NCI-H460 (cell line): ENCODE measurements at places on chromosomes 4 and X. TPM values are rescaled to one million over a fixed set of nuclear protein-coding genes. Genes with fewer than 3 reads are reported as not detected.

Gene HMGB3
- 64.2 and 93.1 TPM in 2 replicates for total RNA-seq

Gene DDX53
- not detected in 2 replicates for total RNA-seq

Gene OPN1MW
- total RNA-seq = not detected in 2 replicates

Gene BANK1
- total RNA-seq = 0.05 and 0.12 TPM in 2 replicates

Gene TBX22
- not detected in 2 replicates for total RNA-seq

Gene RAB28
- 10.8 and 17.2 TPM in 2 replicates for total RNA-seq

Gene VSIG4
- not detected in 2 replicates for total RNA-seq

Gene EXOC1L
- not detected in 2 replicates for total RNA-seq

Gene MAGEA2
- not detected in 2 replicates for total RNA-seq

Gene CRMP1
- total RNA-seq = 0.07 and 0.20 TPM in 2 replicates

Gene MYOZ2
- total RNA-seq = not detected in 2 replicates

Gene GABRG1
- 0.84 and 0.92 TPM in 2 replicates for total RNA-seq

- peak; percentile 67 for DNase-seq
These were observed 93.6 kb upstream of the MYOZ2 start for GRCh38 chr4:119041951-119042560.

GRCh38 chrX:153549807-153550206 is 32.4 kb downstream of the ATP2B3 start:
- DNase-seq = no peak

GRCh38 chrX:150504397-150505182 is 63.8 kb upstream of the MTM1 start:
- DNase-seq = no peak

DNA sequence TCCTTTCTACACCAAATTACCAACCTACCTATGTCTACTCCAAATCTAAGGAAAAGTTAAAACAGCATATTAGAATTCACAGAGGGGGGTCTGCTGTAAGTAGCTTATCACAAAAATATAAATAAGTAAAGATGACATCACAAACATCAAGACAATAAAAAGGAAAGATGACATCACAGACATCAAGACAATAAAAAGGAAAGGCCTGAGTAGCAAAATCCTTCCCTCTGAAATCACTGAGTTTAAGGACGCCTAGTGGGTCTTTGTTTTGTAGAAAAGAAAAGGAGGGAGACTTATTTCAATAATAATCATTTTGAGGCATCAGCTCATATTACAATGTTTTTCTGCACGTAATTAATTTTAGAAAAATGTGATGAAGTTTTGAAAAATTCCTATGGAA is 707.0 kb upstream of the GRID2 start:
- no peak for DNase-seq

DNA sequence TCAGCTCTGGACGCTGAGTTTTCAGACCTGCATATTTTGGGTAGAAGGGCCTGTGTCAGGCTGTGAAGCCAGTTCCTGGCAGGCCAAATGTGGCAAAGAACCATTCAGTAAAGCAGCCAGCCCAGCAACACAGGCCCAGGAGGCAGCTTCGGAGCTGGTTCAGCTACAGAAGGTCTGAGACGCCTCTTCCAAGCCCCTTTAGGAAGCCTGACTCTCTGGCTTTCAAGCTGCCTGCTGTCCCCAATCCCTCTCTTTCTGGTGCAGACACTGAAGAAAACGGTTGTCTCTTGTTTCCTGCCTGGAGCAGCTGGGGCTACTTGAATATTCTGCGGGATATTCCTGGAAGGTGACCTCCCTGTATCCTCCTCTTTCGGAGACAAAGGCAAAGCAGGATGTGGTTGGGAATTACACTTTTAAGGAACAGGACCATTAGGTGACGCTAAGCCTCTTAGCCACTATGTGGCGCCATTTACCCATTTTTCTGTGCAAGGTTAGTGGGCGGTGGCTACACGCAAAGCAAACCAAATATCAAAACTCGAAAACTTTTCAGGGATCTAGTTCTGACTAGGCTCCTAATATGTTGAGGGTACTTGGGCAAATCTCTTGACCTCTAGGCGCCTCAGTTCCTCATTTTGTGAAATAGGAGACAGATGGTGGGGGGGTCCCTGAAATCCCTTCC is 47.2 kb upstream of the LAS1L start:
- peak; percentile 66 for DNase-seq

DNA sequence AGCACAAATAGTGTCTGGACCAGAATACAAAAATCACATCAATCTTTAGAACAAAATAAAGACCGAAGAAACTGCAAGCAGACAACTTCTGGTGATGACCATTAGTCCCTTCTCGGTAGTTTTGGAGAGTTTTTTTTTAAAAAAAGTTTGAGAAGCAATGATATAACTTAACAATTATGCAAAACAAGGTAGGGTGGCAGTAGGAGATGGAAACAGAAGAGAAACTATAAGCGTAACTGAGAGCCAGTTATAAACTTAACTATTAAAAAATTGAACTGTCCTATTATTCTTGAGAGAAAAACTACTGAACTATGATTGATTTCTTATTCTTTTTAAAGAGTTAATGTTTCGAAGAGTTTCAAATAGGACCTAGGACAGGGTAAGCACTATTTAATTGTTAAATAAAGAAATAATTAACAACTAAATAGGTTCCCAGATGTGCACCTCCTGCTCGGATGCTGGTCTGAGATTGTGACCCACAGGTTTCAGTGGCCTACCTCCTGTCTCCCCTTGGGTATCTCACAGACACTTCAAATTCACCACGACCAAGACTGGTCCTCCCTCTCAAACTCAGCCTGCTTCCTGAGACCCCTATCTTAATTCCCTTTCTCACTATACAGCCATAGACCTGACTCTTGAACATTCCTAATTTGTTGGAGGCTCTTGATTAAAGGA is 81.3 kb downstream of the LEF1 start:
- no peak for DNase-seq

GRCh38 chrX:11185861-11186260 is 74.7 kb downstream of the HCCS start:
- no peak for DNase-seq

DNA sequence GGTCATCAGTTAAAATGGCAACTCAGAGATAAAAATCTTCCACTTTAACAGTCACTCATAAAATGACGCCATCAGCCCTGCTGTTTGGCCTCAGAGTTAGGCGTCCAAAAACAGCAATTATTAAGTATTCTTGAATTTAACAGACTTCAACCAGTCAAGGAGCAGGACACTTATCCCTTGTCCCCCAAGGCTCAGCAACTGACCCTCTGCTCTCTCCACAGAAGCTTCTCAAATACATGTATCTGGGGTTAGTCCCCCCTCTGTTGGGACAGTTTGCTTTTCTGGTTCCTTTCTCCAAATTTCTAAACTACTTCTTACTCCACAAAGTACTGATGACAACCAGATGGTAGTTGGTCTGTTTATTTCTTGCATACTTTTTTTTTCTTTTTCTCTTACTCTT is 54.4 kb downstream of the SOD3 start:
- no peak for DNase-seq

- no peak for DNase-seq
These were observed 30.0 kb upstream of the SLC9A7 start for GRCh38 chrX:46788902-46789301.

DNA sequence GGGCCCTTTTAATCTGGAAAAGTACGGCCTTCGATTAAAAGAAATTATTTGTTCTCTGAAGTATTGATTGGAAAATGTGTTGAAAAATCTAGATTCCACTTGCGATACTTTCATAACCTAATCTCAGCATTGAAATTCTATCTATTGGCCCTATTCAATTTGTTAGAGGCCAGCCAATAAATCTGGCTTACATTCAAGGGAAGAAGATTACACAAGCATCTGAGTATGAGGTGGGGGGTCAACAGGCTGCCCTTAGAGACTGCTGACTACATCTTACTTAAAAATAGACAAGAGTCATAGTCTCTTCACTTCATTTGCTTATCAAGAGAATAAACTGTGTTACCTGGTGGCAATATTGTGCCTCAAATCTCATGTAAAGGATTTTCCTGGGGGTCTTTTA is 248.0 kb upstream of the KCNIP4 start:
- no peak for DNase-seq

DNA sequence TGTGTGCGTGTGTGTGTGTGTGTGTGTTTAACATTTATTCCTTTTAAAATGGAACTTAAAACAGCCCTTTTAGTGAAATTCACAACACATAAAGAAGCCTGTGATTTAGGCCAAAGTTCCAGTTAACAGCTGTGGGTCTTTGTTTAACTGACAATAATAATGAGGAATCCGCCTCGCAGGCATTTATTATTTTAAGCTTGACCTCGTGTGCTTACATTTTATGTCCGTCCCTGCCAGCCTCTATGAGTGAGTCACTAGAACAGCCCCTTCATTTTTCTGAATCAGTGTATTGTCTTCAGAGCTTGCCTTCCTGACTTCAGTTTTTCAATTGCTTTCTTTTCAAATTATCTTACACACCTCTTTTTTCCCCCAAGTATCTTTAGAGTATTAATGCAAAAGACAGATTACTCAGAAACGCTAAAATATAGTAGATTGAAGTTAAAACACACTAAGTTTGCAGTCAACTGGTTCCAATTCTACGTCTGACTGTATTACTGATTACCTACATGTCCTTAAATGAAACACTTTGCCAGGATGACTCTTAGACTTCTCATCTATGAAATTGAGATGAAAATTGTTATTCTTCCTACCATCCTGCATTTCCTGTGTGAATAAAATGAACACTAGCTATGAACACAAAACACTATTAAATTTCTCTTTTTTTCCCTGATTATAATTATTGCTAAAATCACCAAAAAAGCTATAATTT is 319.6 kb upstream of the HS3ST1 start:
- no peak for DNase-seq

- peak; percentile 35 for DNase-seq
These were observed 3.5 kb upstream of the SLIT2 start for GRCh38 chr4:20248155-20248558.

DNA sequence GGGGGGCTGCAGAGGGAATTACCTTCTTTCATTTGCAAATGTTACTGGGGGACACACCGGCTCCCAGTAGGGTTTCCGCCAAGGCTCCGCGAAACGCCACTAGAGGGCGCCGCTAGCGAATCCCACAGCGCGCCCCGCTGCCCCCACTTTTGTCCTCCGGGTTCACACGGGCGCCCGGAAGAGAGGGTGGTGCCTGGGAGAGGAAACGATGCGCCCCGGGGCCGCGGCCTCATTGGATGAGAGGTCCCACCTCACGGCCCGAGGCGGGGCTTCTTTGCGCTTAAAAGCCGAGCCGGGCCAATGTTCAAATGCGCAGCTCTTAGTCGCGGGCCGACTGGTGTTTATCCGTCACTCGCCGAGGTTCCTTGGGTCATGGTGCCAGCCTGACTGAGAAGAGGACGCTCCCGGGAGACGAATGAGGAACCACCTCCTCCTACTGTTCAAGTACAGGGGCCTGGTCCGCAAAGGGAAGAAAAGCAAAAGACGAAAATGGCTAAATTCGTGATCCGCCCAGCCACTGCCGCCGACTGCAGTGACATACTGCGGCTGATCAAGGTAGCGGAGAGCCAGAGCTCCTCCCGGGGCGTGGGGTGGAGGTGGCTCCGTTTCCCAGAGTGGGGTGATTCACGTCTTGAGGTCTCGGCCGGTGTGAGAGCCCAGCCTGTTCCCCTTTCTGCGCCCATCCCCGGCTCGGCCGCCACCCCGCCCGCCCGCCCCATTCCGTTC is at the start of gene SAT1:
TSS of gene SAT1 (plus strand) at position 311 of the 726 bp plus-strand sequence. CDS start at position 490, 179 bp downstream.
- peak; percentile 97 for DNase-seq

GRCh38 chrX:19162851-19163250 is 40.6 kb upstream of the ADGRG2 start:
- DNase-seq = no peak

GRCh38 chr4:20109391-20109790 is 142.3 kb upstream of the SLIT2 start:
- no peak for DNase-seq

DNA sequence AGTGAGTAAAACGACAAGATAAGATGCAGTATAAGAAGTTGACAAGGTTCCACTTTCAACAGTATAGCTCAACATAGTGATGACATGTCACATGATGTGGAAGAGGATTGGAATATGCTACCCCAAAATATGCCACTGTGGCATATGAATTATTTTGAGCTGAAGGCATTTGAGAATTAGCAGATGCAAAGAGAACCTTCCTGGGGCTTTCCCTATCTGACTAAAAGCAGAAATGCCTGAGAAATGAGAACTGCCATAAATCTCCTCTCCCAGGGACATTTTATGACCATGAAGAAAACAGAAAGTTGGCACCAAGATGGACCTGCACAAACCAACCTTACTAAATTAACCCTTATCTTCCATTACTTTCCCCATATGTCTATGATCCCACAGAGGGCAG is 24.8 kb downstream of the CDKN2AIP start:
- DNase-seq = no peak
